ENCODE measurements at places on chromosomes 4 and X. TPM values are rescaled to one million over a fixed set of nuclear protein-coding genes. Genes with fewer than 3 reads are reported as not detected.

- H3K27ac ChIP-seq = no peak overlapping the region
- H3K36me3 ChIP-seq = no peaks in the 10 kb centered on the region
- no peaks in the 10 kb centered on the region for H3K4me1 ChIP-seq
- H3K4me3 ChIP-seq = no peak overlapping the region
- H3K27me3 ChIP-seq = no peaks in the 10 kb centered on the region
- no peak for DNase-seq
Measured at GRCh38 chrX:6041630-6042029, 187.0 kb downstream of the NLGN4X start.

GRCh38 chr4:113564493-113564892 lies 197.0 kb downstream of the CAMK2D start:
- H3K36me3 ChIP-seq = peaks cover 34% of the 10 kb centered on the region
- DNase-seq = no peak
- H3K4me1 ChIP-seq = peaks cover 39% of the 10 kb centered on the region
- H3K4me3 ChIP-seq = peak overlapping the region; percentile 26
- H3K27ac ChIP-seq = peak overlapping the region; percentile 73
- H3K27me3 ChIP-seq = no peaks in the 10 kb centered on the region

Gene FGA
- not detected for total RNA-seq

DNA sequence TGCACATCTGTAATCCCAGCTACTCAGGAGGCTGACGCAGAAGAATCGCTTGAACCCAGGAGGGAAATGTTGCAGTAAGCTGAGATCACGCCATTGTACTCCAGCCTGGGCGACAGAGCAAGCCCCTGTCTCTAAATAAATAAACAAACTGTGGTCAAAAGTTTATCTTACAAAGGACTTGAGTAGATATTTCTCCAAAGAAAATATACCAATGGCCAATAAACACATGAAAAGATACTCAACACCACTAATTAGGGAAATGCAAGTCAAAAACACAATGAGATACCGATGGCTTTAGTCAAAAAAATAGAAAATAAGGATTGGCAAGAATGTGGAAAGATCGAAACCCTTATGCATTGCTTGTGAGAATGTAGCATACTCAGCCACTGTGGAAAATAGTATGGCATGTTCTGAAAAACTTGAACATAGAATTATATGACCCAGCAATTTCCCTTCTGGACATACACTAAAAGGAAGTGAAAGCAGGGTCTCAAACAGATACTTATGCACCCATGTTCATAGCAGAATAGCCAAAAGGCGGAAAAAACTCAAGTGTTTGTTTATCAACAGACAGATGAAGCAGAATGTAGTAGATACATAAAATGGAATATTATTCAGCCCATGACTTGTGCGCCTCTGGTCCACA lies 2.0 kb upstream of the CFAP97 start:
- peaks cover 47% of the 10 kb centered on the region for H3K4me1 ChIP-seq
- no peak overlapping the region for H3K27ac ChIP-seq
- no peak for DNase-seq
- no peaks in the 10 kb centered on the region for H3K36me3 ChIP-seq
- H3K27me3 ChIP-seq = peaks cover 5% of the 10 kb centered on the region

- H3K4me3 ChIP-seq = no peak overlapping the region
- H3K4me1 ChIP-seq = no peaks in the 10 kb centered on the region
- H3K27ac ChIP-seq = no peak overlapping the region
- DNase-seq = no peak
- H3K27me3 ChIP-seq = no peaks in the 10 kb centered on the region
- no peaks in the 10 kb centered on the region for H3K36me3 ChIP-seq
Measured at GRCh38 chr4:41632481-41633073, 94.6 kb downstream of the LIMCH1 start.

Gene MAGEA12
- not detected for total RNA-seq

Gene NAT8L
- not detected for total RNA-seq

Gene TMEM154
- total RNA-seq = 28.4 TPM

Gene EGF
- not detected for total RNA-seq

Gene CXCL3
- not detected for total RNA-seq

DNA sequence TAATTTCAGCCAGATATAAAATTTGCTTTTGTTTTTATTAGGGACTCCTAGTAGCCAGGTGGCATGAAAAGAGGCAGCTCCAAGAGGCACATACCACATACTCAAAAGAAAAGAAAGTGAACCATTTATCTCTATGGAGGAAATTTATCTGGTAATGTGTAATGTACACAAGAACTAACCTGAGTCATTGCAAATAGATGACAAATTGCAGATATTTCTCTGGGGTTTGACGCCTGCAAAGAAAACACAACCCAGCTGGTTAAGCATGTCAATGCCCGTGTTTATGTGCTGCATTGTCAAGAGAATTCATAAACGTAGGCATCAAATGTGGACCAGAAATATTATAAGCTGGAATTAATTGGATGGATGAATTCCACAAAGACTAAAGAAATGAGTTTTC lies 46.9 kb upstream of the PHKA2 start:
- no peak overlapping the region for H3K27ac ChIP-seq
- H3K27me3 ChIP-seq = no peaks in the 10 kb centered on the region
- no peak for DNase-seq
- H3K36me3 ChIP-seq = no peaks in the 10 kb centered on the region
- no peaks in the 10 kb centered on the region for H3K4me1 ChIP-seq

DNA sequence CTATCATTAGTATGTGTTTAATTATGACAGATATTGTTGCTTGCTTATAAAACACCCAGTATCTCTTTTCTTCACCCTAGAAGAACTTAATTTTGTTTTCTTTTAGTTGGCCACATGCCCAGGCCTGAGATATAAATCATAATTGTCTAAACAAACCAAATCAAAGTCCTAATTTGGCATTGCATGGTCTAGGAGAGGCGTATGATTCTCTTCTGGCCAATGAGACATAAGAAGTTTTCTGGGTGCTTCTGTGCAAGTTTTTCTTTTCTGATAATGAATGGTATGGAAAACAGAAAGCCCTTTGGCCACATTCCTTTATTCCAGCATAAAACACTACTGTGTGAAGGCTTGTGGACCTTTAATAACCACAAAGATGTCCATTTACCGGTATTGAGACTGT lies 192.9 kb upstream of the CTSO start:
- no peaks in the 10 kb centered on the region for H3K27me3 ChIP-seq
- H3K36me3 ChIP-seq = no peaks in the 10 kb centered on the region
- no peak for DNase-seq
- no peak overlapping the region for H3K4me3 ChIP-seq
- H3K4me1 ChIP-seq = no peaks in the 10 kb centered on the region

DNA sequence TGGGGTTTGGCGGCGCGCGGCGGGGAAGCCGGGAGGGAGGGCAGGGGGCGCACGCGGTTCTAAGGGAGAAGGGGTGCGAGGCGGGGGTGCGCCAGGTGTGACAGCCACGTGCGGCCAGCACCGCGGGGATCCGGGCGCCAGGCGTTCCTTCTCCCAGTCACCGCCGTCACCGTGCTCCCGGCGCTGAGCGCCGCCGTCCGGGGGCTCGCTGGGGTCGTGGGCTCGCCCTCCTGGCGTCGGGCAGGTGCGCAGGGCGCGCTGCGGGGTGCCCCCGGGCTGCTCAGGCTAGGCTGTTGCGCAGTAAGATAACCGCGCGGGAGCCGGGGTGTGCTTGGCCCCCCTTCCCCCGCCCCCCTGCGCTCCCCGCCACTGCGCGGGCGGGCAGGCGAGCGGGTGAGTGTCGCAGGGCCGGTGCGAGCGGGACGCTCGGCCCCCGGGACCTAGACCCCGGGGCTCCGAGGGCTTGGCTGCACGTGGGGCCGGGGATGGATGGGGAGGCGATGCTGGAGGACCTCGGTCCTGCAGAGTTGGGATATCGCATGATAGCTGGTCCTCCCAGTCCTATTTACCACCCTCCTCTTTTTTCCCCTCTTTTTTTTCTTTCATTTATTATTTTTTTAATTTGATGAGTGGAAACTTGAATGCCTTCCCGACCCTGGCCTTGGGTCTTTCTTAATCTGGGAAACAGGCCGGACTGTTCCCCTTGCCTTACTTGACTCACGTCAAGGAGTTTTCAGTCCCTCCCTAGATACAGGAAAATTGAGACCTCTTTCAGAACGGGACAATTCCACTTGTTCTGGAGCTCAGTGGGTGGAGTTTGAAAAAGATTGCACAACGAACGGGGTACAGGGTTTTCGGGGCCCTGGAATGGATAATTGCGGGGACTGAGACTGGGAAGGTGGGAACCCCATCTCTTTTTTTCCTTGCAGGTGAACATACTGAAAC lies 797 bp downstream of the TXLNG start:
- H3K4me3 ChIP-seq = peak overlapping the region; percentile 90
- H3K27me3 ChIP-seq = no peaks in the 10 kb centered on the region
- H3K4me1 ChIP-seq = peaks cover 14% of the 10 kb centered on the region
- DNase-seq = peak; percentile 18
- no peaks in the 10 kb centered on the region for H3K36me3 ChIP-seq

GRCh38 chr4:3174371-3175338 lies 74.3 kb upstream of the MSANTD1 start:
- no peak for DNase-seq
- no peaks in the 10 kb centered on the region for H3K27me3 ChIP-seq
- H3K27ac ChIP-seq = no peak overlapping the region
- peaks cover 43% of the 10 kb centered on the region for H3K36me3 ChIP-seq
- no peaks in the 10 kb centered on the region for H3K4me1 ChIP-seq
- no peak overlapping the region for H3K4me3 ChIP-seq

DNA sequence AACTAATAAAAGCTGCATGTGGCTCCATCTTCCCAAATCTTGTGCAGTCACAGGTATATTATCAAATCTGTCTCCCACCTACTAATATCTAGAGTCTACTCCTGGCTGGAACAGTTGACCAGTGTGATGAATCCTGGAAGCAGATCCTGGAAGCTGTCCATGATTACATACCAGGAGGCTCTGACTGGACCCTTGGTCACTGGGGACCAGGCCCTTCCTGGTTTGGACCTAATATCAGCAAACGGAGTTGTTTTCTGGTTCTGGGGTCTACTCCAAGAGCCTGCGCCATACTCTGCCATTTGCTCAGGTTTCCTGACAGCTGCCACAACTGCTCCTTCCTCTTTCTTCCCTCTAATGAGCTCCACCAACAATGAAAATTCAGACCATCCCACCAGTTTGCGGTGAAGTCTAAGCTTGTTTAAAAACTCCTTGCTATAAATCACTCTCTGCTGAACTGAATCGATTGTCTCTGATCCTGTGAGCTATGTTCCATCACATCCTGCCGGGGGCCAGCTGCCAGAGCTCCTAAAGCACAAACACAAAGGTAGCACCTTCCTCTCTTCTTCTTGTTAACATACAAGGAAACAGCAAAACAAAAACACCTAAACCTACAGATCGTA lies 114.2 kb downstream of the PALLD start:
- no peak overlapping the region for H3K4me3 ChIP-seq
- no peaks in the 10 kb centered on the region for H3K36me3 ChIP-seq
- peaks cover 16% of the 10 kb centered on the region for H3K27me3 ChIP-seq
- no peak for DNase-seq
- H3K27ac ChIP-seq = no peak overlapping the region

DNA sequence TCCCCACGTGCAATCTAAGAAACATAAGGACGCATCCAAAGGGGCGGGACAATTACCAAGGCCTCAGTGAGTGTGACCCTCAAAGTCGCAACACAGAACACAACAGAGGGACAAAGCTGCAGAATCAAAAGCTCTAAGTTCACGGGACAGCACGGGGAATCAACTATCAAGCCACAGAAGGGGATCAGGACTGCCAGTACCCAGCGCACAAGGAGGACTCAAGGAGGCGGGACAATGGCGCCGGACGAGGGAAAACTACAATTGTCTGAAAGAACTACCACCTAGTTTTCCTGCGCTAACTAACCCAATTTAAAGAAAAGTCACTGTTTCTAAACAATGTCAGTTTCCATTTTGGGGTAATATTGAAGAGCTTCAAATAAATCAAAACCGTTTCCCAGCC lies 1.3 kb downstream of the FAM53A start:
- H3K27me3 ChIP-seq = peaks cover 5% of the 10 kb centered on the region
- no peak for DNase-seq
- H3K36me3 ChIP-seq = no peaks in the 10 kb centered on the region
- peak overlapping the region; percentile 80 for H3K27ac ChIP-seq
- peaks cover 12% of the 10 kb centered on the region for H3K4me1 ChIP-seq

Gene SULT1B1
- total RNA-seq = 7.1 TPM

DNA sequence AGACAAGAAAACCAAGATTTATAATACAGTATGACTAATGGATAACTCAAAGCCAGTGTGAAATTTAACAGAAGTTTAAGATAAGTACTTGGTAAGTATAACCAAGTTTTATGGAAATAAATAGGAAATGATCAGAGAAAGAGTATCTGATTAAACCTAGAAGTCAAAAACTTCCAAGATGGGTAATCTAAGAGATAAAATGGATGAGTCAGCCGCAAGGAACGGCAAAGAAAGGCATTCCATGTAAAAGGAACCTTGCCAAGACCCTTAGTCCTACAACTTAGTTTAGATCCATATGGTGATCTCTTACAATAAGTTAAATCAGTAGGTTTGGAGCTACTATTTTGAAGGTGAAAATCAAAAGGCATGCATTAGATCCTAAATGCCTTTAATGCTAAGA lies 34.8 kb downstream of the LIN54 start:
- H3K27ac ChIP-seq = no peak overlapping the region
- DNase-seq = no peak
- H3K4me3 ChIP-seq = no peak overlapping the region
- peaks cover 48% of the 10 kb centered on the region for H3K36me3 ChIP-seq

Gene CT45A5
- total RNA-seq = not detected

- H3K36me3 ChIP-seq = no peaks in the 10 kb centered on the region
- no peak overlapping the region for H3K27ac ChIP-seq
- H3K4me1 ChIP-seq = no peaks in the 10 kb centered on the region
Measured at GRCh38 chrX:117680286-117680685, 436.3 kb downstream of the KLHL13 start.

GRCh38 chrX:133294126-133294525 lies 76.0 kb upstream of the TFDP3 start:
- H3K4me1 ChIP-seq = no peaks in the 10 kb centered on the region
- no peak overlapping the region for H3K4me3 ChIP-seq
- H3K27ac ChIP-seq = no peak overlapping the region
- no peaks in the 10 kb centered on the region for H3K27me3 ChIP-seq
- H3K36me3 ChIP-seq = no peaks in the 10 kb centered on the region

Gene TEX13B
- total RNA-seq = not detected

- no peak overlapping the region for H3K4me3 ChIP-seq
- H3K4me1 ChIP-seq = peaks cover 30% of the 10 kb centered on the region
- no peak for DNase-seq
- no peaks in the 10 kb centered on the region for H3K27me3 ChIP-seq
- H3K27ac ChIP-seq = no peak overlapping the region
- peaks cover 18% of the 10 kb centered on the region for H3K36me3 ChIP-seq
Measured at GRCh38 chrX:77771601-77772000, 14.4 kb downstream of the ATRX start.

DNA sequence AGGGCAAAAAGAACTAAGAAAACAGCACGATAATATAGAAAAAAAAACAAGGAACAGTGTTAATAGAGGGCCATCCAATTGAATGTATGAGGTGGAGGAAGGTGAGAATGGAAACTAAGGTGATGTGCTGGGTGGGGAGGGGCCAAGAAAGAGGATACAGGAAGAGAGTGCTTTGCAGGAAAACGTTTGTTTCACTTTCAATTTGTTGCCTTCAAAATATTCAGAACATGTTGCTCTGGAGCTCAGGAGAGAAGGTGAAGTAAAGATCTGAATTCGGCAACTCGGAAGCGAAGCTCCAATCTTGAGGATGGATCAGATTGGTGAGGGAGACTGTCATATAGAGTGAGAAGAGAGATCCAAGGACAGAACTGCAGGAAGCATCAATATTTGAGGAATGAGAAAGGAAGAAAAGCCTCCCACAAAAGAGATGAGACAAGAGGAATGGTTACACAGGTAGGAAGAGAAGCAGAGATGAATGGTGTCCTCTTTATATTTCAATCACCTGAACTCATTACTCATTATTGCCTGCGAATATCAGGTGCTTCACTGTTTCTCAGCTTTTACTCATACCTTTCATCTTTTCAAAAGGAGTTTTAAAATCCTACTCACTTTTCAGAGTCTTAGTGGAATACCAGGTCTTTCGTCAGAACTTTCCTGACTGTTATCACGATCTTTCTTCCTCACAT lies 14.7 kb upstream of the SEC24D start:
- H3K36me3 ChIP-seq = peaks cover 18% of the 10 kb centered on the region
- H3K4me1 ChIP-seq = peaks cover 28% of the 10 kb centered on the region
- H3K27me3 ChIP-seq = peaks cover 11% of the 10 kb centered on the region

Measured in activated CD4-positive, alpha-beta T cell treated with anti-CD3 and anti-CD28 coated beads, Interleukin-2, amount 10 ng/mL, durations not matched to agents 7 days and 5 days (primary cell).